NCI-H2171 (cell line): ENCODE measurements at places on chromosomes 7 and 10.

DNA sequence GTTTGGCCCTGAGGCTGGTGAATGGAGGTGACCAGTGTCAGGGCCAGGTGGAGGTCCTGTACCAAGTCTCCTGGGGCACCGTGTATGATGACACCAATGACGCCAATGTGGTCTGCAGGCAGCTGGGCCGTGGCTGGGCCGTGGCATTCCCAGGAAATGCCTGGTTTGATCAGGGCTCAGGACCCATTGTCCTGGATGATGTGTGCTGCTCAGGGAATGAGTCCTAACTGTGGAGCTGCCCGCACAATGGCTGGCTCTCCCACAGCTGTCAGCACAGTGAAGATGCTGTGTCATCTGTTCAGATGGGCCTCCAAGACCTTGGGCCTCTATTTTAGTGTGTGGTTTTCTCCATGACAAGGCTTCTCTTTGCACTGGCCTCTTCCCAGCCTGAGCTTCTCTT is 64.0 kb downstream of the DMBT1 start:
- no peak for DNase-seq

GRCh38 chr10:7054915-7055314 is 355.9 kb downstream of the SFMBT2 start:
- DNase-seq = no peak

GRCh38 chr7:65509368-65510186 is 135.9 kb downstream of the ZNF92 start:
- DNase-seq = no peak

- DNase-seq = no peak
These were observed 871.1 kb downstream of the LRMDA start for GRCh38 chr10:76302481-76302880.

GRCh38 chr7:32518534-32519140 is 23.3 kb downstream of the AVL9 start:
- peak; percentile 39 for DNase-seq
